ENCODE measurements at places on chromosomes 16 and 17.

GRCh38 chr17:80681215-80681614, 136.6 kb downstream of the RPTOR start:
- DNase-seq = no peak

GRCh38 chr16:31083081-31083480, 5.7 kb downstream of the PRSS53 start:
- DNase-seq = no peak

- no peak for DNase-seq
Observed at GRCh38 chr17:11486868-11487310, 111.4 kb upstream of the DNAH9 start.

DNA sequence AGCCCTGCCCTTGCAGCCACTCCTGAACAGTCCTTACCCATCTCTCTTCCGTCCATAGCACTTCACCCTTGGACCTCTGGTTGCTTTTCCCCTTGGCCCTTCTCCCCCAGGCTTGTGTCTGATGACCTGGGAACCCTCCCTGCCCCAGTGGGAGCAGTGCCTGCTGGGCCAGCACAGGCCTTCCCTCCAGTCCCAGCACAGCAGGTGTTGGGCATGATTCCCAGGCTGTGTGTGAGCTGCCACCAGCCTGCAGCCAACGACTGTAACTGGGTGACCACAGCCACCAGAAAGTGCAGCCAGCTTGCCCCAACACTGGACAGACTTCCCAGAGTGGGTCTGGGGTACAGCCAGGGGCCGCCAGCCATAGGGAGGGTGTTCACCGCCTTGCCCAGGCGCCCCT, 30.0 kb downstream of the CRAMP1 start:
- no peak for DNase-seq
